ENCODE measurements at places on chromosomes 3 and 15.

- DNase-seq, result no peak
Observed at GRCh38 chr3:72279631-72280041, 494.7 kb upstream of the PROK2 start.

DNA sequence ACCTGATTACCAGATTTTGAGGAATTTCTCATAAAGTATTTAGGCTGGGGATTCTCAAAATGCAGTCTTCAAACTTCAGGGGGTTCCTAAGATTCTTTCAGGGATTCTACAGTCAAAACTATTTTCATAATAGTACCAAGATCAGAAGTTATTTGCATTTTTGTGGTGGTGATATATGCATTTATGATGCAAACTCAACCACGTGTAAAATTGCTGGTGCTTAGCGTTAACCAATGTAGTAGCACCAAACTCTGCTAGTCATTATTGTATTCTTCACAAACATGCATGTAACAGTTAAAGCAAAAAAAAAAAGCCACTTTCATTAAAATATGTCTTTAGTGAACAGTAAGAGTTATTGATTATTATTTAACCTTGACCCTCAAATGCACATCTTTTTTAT lies 274.9 kb upstream of the DNAJC19 start:
- DNase-seq, result no peak

DNA sequence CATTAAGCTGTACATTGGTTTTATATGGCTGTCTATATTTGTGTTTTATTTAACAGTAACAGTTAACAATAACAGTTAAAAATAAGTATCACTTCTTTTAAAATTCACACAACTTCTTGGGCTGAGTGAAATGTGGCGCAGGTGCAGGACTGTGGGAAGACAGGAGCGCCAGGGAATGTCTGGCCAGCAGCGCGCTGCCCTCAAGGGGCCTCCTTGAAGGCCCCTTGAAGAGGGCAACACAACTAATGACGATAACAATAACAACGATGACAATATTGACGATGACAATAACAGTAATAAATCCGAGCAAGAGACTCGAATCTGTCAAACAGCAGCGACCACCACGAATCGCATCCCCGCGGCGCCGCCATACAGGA lies 411 bp upstream of the PPP2R3A start:
- no peak for DNase-seq

- DNase-seq, result no peak
Observed at GRCh38 chr3:175746308-175746707, 887.2 kb downstream of the NAALADL2 start.

- DNase-seq, result no peak
Observed at GRCh38 chr15:80835336-80835735, 56.2 kb downstream of the CEMIP start.

Data from ecto neural progenitor cell (in vitro differentiated cells).